H9 (cell line): ENCODE measurements at places on chromosomes 2 and 18.

DNA sequence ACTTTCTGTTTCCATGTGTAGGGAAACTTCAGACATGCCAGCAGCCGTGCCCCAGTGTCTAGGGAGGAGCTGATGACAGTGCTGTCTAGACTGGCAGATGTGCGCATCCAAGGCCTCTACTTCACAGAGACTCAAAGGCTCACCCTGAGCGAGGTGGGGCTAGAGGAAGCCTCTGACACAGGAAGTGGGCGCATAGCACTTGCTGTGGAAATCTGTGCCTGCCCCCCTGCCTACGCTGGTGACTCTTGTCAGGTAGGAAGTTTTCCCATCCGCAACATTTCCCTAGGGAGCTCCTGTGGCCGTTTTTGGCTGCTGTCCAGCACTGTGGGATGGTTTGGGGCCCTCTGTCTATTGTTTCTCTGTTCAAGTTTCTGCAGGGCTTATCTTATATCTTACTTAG, 143.1 kb upstream of the TTC39C start:
- DNase-seq, result no peak

GRCh38 chr2:17863539-17863938, 14.9 kb upstream of the KCNS3 start:
- DNase-seq, result no peak

- no peak for DNase-seq
Observed at GRCh38 chr18:79744625-79745024, 53.1 kb upstream of the KCNG2 start.

DNA sequence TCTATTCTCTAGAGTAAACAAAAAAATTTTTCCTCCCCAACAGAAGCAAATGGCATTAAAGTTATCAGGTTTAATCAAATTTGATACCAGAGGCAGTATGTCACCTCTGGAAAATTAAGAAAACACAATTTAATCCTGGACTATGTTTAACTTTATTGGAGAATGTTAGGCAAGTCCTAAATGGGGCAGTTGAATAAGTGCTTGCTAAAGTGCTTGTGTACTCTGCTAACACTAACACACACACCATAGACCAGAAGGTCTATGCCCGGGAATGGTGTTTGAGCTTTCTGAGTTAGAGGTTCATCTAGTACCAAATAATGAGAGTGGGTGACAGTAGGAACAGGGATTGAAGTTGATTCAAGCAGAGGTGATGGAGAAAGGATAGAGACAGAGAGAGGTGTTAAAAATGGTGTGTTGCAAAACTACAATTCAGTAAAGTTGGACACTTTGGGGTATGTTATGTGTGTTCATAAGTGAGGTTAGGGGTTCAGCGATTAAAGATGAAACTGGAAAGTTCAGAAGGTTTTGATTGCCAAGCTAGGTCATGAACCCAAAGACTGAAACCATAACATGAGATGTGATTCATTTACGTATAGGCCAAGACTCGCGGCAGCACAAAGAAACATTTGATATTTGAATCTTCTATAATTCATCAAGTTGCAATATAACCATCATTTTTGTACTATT, 40.5 kb upstream of the PEX13 start:
- DNase-seq, result no peak

DNA sequence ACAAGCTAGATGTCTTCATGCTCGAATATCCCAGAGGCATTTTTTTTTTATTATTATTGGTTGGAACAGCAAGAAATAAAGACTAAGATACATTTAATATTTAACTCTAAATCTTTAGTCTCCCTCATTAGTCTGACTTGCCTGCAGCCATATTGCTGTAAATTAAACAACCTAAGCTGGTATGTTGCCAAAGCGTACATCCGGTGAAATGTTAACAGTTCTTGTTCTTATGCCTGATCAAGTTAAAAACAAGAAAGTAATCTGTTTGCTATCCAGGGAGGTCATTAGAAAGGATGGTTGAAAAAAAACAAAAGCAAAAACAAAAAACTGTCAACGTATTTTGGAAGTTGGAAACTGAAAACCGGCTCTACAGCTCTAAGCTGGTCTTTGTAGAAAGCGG, 125.9 kb upstream of the NABP1 start:
- no peak for DNase-seq

- DNase-seq, result no peak
Observed at GRCh38 chr2:9165625-9166024, 41.0 kb upstream of the ASAP2 start.

GRCh38 chr2:227597998-227598397, 695 bp upstream of the SCYGR2 start:
- peak; percentile 54 for DNase-seq

DNA sequence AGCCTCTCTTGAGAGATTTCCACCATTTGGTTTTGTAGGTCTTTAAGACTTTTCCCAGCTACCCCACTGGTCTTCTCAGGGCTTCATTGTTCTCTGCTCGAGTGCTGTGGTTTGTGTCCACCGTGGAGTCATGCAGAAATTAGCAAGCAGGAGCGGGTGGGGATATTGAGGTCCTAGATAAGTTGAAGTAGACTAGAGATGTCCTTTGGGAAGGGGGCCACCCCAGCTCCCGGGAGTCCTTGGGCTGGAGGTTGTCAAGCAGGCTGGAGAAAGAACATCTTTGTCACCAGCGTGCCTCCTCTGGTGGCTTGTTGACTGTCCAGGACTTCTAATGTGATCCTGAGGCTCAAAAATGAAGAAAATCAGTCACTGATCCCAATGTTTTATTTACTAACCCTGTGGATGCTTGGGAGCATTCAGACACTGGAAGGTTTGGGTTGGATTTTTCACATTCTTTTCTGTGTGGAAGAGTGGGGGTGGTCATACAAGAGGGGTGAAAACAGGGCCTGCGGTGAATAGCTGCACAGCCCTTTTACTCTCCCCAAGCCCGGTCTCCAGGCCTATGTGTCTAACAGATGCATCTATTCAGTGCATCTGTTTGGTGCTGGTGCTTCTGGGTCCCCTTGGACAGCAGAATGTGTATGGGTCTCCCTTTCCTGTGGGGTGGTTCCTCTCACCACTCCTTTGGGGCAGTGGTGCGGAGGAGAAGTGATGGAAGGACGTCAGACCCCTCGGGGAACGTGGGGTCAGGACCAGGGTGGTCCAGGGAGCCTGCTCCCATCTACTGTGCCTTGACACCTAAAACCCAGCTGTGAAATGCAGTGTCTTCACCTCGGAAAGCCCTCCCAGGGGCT, 208.1 kb downstream of the KLHL29 start:
- no peak for DNase-seq

DNA sequence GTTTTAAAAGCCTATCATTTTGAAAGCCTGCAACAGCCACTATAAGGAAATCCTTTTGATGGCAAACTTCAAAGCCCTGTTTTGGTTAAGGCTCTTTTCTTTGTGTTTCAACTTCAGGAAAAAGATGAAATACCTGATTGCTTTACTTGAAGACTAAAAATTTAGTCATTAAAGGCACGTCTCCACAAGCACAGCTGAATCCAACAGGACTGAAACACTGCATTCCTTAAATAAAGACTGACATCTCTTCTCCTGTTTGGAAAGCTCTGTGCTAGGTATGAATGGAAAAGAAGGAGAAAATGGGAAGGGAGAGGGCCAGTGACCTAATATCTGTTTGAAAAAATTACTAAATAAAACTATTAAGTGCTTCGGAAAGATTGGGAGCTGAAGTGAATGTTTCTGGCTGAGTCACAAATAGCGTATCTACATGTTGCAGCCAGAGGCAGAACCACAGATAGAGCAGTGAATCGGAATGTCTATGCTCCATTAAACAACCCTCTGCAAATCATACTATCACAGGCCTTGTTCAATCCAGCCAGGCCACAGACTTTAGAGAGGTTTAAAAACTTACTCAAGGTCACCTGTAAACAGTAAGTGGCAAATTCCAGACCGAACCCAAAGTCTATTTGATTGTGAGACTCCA, 21.1 kb upstream of the RALBP1 start:
- no peak for DNase-seq

DNA sequence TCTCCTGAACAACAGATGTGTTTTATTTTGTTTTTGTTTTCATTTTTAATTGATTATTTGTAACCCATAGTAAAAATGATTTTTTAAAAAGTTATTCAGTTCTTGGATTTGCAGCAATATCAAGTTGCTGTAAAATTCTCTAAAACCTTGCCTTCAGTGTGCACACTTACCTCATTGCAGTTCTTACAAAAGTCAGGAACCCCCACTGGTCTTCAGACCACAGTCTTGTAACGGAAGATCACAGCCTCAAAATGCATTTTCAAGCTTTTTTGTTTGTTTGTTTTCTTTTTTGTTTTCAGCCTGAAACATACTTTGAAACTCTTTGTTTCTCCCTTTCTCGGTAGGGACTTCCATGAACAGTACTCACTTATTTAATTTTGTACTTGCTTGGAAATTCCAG, 1012.8 kb upstream of the GYPC start:
- DNase-seq, result no peak

GRCh38 chr2:60830991-60831390, 50.4 kb upstream of the REL start:
- DNase-seq, result no peak

DNA sequence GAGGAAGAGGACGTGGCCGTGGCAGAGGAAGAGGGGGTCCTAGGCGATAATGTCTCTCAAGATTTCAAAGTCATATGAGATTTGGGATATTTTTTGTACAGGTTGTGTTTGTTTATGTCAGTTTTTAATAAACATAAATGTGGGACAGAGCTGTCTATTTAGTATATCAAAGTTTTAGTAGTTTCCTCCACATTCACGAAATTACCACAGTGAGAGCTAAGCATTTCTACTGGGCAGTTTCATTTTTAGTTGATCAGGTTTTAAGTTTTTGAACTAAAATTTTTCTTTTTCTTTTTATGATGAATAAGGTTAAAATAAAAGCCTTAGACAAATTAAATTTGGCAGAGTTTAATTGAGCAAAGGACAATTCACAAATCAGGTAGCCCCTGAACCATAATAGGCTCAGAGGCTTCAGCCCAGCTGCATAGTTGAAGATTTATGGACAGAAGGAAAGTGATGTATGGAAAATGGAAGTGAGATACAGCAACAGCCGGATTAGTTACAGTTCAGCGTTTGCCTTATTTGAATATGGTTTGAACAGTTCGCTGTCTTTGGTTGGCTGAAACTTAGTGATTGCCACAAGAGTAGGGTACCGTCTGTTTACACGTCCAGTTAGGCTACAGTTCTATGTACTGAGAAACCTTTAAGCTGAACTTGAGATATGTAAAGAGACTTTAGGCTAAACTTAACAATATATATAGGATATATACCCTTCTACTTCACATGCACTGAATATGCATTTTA, 17.1 kb downstream of the SNRPD1 start:
- no peak for DNase-seq

- DNase-seq, result no peak
Observed at GRCh38 chr2:19575641-19576040, 217.2 kb upstream of the OSR1 start.

- no peak for DNase-seq
Observed at GRCh38 chr2:75602724-75603342, 42.1 kb upstream of the EVA1A start.

DNA sequence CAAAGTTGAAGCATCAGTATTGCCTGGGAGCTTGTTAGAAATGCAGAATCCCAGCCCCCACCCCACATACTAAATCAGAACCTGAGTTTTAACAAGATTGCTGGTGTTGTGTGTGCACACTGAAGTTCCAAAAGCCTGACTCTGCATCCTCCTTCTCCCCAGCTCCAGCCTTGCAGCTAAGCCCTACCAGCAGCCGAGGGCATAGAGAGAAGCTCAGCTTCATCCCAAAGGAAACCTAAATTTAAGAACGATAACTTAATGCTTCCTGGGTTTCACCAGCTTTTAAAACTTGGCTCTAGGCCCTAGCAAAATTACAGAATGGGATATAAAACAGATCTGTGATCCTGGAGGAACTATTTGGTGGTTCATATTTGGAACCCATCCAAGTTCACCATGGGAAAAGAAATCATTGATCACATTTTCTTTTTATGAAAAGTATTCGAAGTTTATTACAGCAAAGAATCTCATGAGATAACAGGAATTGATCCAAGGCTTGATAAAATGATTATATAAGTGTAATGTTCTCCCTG, 11.1 kb downstream of the SMYD1 start:
- no peak for DNase-seq

GRCh38 chr2:226227341-226227740, 572.3 kb downstream of the IRS1 start:
- DNase-seq, result no peak

- no peak for DNase-seq
Observed at GRCh38 chr2:3604207-3604877, 9.4 kb downstream of the COLEC11 start.

DNA sequence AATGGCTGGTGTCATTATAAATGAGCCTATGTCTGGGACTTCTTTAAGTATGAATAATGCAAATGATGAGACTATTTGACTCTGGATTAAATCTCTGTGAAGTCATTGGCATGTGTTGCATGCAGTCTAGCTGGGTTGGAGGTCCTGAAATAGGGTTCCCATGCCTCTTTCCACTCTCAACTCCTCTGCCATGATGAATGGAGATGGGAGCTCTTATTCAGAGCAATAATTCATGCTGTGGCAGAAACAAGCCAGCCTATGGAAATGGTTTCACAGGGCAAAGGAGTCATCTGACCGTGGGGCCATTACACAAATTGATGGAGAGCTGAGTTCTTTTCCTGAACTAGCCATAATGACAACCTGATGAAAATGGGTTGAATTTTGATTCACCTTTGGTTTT, 15.5 kb upstream of the CCDC195 start:
- DNase-seq, result no peak

- DNase-seq, result no peak
Observed at GRCh38 chr18:31774477-31774785, 13.8 kb upstream of the SLC25A52 start.

GRCh38 chr2:156394033-156394741, 42.0 kb upstream of the GPD2 start:
- DNase-seq, result no peak

- DNase-seq, result no peak
Observed at GRCh38 chr2:190530248-190530900, 4.1 kb downstream of the NEMP2 start.

GRCh38 chr2:33250417-33251029, 225.9 kb upstream of the RASGRP3 start:
- no peak for DNase-seq

DNA sequence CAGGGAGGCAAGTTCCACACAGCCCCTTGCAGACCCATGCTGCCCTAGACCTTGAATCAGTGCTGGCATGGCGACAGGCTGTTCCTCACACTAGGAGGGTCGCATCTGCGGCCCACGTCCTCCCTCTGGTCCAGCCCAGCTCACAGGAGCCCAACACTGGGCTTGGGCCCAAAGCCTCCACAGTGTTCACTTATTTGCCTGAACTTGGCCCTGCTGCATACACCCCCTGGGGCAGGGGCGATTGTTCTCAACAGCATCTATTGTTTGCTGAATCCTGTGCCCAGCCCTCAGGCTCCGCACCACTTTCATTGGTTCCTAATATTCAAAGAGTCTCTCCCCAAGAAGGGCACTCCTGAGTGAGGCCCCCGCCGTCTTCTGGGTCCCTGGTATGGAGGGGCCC, 90.7 kb downstream of the ZBTB7C start:
- DNase-seq, result no peak
